ENCODE measurements at places on chromosomes 1 and 21.
A peak's percentile ranks its signal among the peaks of the same experiment; 100 is the strongest.

GRCh38 chr1:153798468-153798780 is 23.2 kb downstream of the SLC27A3 start:
- no peak for DNase-seq

DNA sequence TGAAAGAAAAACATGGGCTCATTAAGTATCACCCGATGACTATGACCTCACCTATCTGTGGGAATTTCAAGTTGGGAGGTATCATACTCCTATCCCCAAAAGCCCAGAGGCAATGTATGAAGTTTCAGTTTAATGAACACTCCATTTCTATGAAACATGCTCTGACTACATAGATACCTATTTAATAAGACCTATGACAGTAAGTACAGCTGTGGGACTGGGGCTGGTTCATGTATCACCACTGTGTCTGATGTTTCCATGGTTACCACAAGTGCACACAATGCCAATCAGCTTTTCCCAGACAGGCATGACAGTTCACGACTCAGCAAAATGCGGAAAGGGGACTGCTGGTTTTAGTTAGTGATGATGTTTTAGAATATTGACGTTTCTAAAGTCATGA is 167.7 kb downstream of the SIPA1L2 start:
- no peak for DNase-seq

DNA sequence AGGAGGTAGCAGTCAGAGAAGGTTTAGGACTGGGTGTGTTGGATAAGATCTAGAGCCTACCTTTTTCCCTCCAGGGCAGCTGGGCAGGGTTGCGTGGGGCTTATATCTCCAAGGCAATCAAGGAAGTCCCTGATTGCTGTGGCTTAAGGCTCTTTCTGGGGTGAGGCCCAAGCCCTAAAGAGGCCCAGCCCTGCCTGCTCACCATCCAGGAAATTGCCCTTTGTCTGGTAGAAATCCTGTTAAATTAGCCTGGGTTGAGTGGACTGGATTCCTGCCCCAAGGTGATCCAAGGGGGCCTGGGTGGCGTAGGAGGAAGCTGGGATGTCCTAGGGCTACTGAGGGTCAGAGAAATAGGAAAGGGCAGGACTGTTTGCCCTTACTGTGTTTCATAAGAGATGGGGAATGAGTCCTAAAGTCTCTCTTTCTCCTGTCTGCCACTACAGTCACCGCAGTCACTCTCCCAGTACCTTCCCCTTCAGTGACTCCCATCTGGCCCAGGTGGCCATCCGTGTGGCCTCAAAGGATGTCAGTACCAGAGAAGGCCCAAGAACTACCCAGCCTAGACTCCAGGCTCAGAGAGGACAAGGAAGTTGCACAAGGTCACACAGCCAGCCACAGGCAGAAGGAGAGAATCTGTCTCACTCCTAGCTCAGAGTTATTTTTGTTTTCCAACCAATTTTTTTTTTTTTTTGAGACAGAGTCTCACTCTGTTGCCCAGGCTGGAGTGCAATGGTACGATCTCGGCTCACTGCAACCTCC is 25.8 kb downstream of the MFSD2A start:
- DNase-seq: no peak

DNA sequence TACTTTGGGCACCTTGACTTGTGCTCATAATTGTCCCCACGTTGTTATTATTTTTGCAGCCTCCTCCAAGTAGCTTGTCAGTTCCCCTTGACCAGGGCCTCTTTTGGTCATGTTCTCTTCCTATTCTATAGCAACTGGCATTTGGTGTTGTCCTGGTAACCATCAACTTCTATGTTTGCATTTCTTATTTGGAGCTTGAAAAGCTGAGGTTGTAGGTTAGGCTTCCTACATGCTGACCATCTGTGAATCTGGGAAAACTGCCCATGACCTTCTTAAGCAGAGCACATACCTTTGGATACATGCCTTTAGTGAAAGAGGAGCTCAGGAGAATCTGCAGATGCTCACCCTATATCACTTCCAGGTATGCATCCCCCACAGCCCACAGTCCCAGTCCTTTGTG is 160.8 kb downstream of the HHAT start:
- DNase-seq: no peak

GRCh38 chr1:22557341-22557950 is 5.8 kb upstream of the EPHA8 start:
- no peak for DNase-seq

DNA sequence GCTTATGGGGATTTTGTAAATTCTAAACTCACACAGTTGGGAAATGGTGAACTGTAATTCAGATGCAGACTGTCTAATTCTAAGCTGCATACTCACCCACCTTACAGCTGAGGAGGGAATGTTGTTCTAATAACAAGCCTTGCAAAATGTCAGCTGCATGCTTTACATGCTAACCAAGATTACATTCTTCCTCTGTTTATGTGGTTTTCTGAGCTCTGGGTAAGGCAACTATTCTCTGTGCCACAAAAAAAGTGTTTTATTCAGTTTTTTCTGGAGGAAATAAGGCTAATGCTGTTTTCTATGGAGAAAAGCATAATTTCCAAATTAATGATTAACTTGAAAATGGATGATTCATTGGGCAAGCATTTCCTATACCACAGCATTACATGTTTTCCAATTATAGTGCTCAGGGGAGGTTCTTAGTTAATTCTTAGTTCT is 64.9 kb downstream of the RGS13 start:
- DNase-seq: peak; percentile 82

- DNase-seq: no peak
Observed at GRCh38 chr1:232510367-232511110, 119.4 kb downstream of the SIPA1L2 start.

DNA sequence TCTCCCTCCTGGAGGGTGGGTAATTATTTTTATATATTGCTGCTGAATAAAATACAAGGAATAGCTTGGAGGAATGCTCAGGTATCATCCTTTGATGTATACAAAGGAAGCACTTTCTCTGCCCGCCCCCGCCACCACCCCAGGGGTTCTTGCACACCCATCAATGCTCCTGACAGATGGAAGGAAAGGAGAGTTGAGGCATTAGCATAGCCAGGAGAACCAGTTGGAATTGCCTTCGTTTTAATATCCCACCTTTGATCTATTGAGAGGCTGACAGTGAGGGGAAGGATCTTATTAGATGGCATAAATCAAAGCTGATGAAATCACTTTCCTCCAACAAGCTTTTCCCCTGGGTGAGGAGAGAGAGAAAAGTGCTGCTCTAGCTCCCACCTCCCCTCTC is 71.1 kb downstream of the LGR6 start:
- DNase-seq: no peak

GRCh38 chr1:66048011-66048410 is 255.3 kb downstream of the PDE4B start:
- peak; percentile 2 for DNase-seq
